Activated naive CD4-positive, alpha-beta T cell treated with anti-CD3 and anti-CD28 coated beads, Interleukin-2, amount 50 U/mL, for 72 hours (primary cell): ENCODE measurements at places on chromosomes 7 and 10. TPM values are rescaled to one million over a fixed set of nuclear protein-coding genes. Genes with fewer than 3 reads are reported as not detected.

Gene HTR5A
- total RNA-seq = not detected

Gene GPER1
- total RNA-seq = not detected

Gene MYH16
- not detected for total RNA-seq

Gene MNX1
- total RNA-seq = not detected

Gene EPHA1
- 2.4 TPM for total RNA-seq

Gene C10orf105
- total RNA-seq = 0.68 TPM

Gene AKR1C2
- total RNA-seq = not detected

GRCh38 chr7:111958896-111959295 lies 247.3 kb downstream of the DOCK4 start:
- DNase-seq = no peak

GRCh38 chr10:71463111-71463510 lies 66.4 kb downstream of the CDH23 start:
- DNase-seq = no peak

DNA sequence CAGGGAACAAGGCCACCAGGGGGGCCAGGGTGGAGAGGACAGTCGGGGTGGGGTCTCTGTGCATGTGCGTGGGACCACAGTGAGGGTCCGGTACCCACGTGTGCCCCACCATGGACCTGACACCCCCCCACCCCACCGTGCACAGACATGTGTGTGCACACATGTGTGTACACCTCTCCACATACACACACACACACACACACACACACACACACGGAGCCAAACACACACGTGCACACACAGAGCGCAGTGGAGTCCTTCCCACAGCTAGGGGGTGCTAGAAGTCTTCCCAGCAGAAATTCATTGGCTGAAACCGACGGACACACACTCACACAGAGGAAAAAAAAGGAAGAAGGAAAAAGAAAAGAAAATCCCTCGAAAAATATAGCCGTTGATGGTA lies 42.8 kb upstream of the GNA12 start:
- no peak for DNase-seq

DNA sequence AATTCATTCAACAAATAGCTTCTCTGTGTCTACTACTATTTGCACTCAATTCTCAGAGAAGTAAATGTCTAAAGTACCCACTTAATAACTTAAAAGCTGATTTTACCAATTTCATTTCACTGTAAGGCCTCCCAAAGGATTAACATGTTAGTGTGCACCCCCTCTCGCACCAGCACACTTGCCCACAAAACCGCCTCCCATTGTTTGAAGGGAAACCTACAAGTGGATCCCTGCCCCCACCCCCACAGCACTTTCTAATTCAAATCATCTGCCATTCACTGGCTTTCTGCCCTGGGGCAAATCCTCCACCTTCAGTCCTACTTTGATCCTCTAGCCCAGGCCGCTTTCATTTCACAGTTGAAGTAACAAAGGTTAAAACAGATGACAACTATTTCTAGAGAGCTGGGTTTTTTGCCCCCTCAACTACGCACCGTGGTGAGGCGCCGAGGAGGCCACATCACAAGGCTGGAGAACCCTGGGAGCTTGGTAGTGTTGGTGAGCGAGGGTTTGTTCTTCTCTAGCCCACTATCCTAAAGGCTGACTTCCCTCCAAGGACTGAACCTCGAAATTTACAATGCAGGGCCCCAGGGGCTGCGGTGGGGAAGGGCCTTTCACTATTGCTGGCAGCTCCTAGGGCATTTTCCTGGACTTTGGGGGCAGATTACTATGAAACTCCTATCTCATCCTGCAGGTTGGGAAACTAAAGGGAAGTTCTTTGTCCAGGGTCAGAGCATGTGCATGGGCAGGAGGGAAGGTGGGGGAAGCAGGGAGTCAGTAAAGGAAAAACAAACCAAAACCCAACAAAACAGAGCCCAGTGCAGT lies 517.4 kb upstream of the ZMIZ1 start:
- no peak for DNase-seq

- DNase-seq = no peak
Measured at GRCh38 chr10:61836888-61837754, 64.4 kb upstream of the ARID5B start.

GRCh38 chr7:94111009-94111408 lies 106.9 kb upstream of the BET1 start:
- no peak for DNase-seq

GRCh38 chr7:55092975-55093373 lies 74.2 kb downstream of the EGFR start:
- DNase-seq = no peak

DNA sequence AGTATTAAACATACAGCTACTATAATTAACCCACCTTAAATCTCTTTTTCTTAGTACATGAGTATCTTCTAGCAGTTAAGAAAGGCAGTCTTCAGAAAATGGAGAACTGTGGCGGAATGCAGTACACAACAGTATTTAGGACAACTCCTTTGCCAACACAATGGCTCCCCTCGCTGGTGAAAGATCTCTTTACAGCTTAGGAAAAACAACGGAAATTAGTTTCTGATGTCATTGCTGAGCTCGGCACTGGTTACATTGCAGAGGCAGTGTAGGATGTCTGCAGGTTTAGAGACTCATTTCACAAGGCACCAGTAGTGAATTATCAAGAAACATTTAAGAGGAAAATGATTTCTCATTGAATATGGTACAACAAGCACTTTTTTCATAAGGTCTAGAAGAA lies 43.4 kb downstream of the GLRX3 start:
- DNase-seq = no peak

GRCh38 chr7:40428421-40428820 lies 293.6 kb downstream of the SUGCT start:
- DNase-seq = no peak

- DNase-seq = no peak
Measured at GRCh38 chr10:68492118-68492517, 20.3 kb upstream of the DNA2 start.

- DNase-seq = no peak
Measured at GRCh38 chr7:129110258-129110981, 34.1 kb upstream of the TSPAN33 start.

- DNase-seq = no peak
Measured at GRCh38 chr7:15600298-15600697, 38.5 kb upstream of the AGMO start.
